Activated CD8-positive, alpha-beta memory T cell treated with anti-CD3 and anti-CD28 coated beads, Interleukin-2, amount 10 ng/mL, durations not matched to agents 7 days and 5 days (primary cell): ENCODE measurements at places on chromosomes 2 and 18. TPM values are rescaled to one million over a fixed set of nuclear protein-coding genes. Genes with fewer than 3 reads are reported as not detected.

- no peak overlapping the region for H3K4me3 ChIP-seq
- H3K27me3 ChIP-seq, result no peaks in the 10 kb centered on the region
- peak overlapping the region; percentile 69 for H3K27ac ChIP-seq
- no peak for DNase-seq
- H3K36me3 ChIP-seq, result peaks cover 46% of the 10 kb centered on the region
These were observed 21.6 kb downstream of the CPSF3 start for GRCh38 chr2:9445089-9445488.

GRCh38 chr2:43349904-43350303 is 123.5 kb upstream of the ZFP36L2 start:
- no peaks in the 10 kb centered on the region for H3K4me1 ChIP-seq
- H3K4me3 ChIP-seq, result no peak overlapping the region
- no peaks in the 10 kb centered on the region for H3K27me3 ChIP-seq
- DNase-seq, result no peak
- peaks cover 3% of the 10 kb centered on the region for H3K36me3 ChIP-seq
- H3K27ac ChIP-seq, result no peak overlapping the region

DNA sequence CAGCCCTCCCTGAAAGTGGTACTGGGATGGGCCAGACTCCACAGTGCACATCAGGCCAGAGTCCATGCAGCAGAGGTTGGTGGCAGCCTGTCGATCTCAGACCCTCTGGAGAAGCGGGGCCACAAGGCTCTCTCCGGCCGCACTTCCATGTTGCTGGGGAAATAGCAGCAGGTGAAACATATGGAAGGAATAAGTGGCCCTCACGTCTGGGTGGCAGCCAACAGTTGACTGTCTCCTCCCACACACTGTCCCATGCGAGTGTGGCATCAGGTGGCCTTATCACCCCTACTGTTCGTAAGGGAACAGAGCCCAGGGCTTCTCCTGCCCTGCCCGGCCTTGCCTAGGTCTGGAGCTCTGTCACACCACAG is 58.1 kb upstream of the FOSL2 start:
- no peak overlapping the region for H3K4me3 ChIP-seq
- no peaks in the 10 kb centered on the region for H3K27me3 ChIP-seq
- no peak overlapping the region for H3K27ac ChIP-seq
- no peak for DNase-seq

Gene ANTXR1
- not detected for total RNA-seq

Gene COX5B
- 236 TPM for total RNA-seq
